ENCODE measurements at places on chromosomes 3 and 15.

GRCh38 chr3:98730886-98731537 lies 32.1 kb upstream of the ST3GAL6 start:
- DNase-seq: no peak

GRCh38 chr3:98855806-98856400 lies 45.6 kb downstream of the DCBLD2 start:
- no peak for DNase-seq

GRCh38 chr15:92003515-92004067 lies 150.1 kb downstream of the SLCO3A1 start:
- DNase-seq: no peak

DNA sequence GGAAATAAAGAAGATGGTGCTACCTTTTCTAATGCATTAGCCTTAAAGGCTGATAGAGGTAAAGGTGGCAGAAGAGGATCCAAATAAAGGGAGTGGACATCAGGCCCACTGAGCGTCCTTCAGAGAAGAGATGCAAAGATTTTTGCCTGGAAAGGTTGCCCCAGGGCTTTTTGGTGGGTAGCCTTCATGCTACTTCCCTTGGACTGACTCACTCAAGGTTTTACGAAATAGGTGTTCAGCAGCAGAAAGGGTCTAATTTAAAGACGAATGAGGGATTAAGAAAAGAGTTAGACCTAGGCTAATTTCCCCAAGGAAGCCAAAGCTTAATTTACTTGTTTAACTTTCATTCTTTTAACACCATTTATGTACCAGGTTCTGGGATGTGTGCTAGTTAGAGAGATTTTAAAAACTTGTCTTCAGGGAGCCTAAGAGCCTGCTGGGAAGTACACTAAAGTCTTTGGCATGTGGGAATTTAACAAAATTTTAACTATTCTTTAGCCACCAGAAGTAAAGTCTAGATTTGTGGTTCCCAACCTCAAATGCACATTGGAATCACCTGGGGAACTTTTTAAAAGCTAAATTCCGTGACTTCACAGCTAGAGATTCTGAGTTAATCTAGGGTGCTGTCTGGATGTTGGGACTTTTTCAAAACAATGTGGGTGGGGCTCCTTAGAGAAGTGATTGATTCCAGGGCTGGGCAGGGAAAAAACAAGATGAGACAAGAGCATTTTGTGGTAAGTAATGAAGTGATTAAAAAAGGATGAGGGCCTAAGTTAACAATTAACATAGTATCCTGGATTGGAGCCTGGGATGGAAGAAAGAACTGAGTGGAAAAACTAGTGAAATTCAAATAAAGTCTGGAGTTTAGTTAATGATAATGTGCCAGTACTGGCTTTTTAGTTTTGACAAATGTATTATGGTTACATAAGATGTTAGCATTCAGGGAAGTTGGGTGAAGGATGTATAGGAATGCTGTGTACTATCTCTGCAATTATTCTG lies 3.4 kb downstream of the IL20RB start:
- no peak for DNase-seq

GRCh38 chr3:17320266-17320665 lies 422.2 kb downstream of the TBC1D5 start:
- DNase-seq: no peak

- DNase-seq: no peak
These were observed 19.1 kb upstream of the RBP1 start for GRCh38 chr3:139558351-139559266.

GRCh38 chr3:69065318-69065964 lies 13.3 kb upstream of the TMF1 start:
- no peak for DNase-seq

GRCh38 chr15:47644722-47645121 lies 72.6 kb upstream of the SEMA6D start:
- no peak for DNase-seq

DNA sequence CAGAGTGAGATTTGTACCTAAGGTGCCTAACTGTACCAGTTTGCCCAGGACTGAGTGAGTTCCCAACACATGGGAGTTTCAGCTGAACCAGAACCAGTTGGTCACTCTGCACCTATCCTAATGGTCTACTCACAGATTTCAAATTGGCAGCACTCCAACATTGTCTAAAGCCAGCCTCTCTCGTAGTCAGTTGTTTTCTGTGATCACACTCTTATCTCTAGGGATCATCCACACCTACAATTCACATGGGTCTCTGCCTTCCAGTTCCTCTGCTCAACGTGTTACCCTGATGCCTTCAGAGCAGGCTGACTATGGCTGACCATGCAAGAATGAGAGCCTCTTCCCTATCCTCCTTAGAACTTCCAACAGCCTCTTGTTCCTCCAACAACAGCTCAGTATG lies 624.8 kb downstream of the NTRK3 start:
- no peak for DNase-seq

GRCh38 chr3:157101486-157101885 lies 58.5 kb downstream of the CCNL1 start:
- no peak for DNase-seq

DNA sequence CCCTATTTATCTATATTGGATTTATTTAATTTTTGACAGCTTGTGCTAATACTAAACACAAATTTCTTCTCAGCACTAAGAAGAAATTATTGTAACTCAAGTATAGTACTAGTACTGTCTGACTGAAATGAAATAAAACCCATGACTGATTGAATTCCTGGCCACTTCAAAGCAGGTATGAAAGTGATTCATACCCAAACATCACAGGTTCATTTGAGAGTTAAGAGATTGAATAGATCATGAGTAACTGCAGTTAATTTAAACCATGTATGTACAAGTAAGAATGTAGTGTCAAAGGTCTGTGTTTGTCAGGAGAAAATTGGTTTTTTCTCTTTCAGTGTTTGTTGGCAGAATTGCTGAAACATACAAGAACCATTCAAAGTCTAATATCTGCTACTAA lies 332.0 kb upstream of the GRM7 start:
- no peak for DNase-seq

DNA sequence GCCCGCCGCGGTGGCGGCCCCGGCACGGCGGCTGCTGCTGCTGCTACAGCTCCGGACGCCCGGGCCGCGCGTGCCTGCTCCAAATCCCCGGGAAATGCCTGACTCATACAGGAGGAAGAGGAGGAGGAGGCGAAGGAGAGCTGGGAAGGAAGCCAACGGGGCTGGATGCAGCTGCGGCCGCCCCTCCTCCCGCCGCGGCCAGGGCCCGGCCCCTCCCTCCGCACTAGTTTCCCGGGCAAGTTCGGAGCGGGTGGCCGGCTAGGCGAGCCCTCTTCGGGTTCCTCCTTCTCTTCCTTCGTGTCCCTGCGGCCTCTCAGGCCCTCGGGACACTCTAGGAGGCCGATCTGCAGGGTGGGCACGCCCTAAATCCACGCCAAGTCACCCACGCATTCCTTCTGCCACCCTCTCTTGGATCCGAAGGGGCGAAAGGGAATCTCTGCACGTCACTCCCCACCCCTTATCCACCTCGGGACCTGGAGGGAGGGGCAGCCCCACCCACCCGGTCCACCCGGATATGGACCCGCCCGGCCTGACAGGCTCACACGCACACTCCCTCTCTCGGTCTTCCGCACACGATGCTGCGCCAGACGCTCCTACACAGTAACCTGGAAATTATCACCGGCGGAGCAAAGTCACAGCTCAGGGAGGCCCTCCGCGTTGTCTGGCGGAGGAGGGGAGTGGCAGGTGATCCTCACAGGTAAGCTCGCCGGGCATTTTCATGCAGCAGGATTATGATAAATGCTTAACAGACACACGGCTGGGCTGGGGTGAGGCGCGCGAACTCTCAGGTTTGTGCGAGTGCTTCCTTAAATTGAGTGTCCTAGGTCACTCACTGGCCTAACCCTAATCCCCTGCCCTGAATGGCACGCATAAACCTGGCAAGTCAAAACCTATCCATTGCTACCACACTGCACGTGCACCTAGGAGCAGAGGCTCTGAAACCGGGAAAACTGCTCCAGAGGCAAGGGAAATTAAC lies at the start of the genes OSBPL10 and ZNF860:
Gene OSBPL10 (minus strand): TSS at position 57 of the 976 bp plus-strand sequence. CDS start 83 bp downstream, outside the sequence.
Gene ZNF860 (plus strand): TSS at position 545 of the 976 bp plus-strand sequence. CDS start 7,330 bp downstream, outside the sequence.
- no peak for DNase-seq

DNA sequence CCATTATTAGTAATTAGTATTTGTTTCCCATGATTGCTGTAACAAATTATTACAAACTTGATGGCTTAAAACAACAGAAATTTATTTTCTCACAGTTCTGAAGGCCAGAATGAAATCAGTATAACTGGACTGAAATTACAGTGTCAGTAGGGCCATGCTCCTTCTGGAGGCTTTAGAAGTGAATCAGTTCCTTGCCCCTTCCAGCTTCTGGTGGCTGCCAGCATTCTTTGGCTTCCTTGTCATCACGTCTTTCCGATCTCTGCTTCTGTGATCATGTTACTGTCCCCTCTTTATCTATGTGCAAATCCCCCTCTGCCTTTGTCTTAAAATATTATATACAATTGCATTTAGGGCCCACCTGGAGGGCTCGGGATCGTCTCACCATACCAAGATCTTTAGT lies 92.0 kb downstream of the FOXB1 start:
- DNase-seq: no peak

- DNase-seq: no peak
These were observed 201.1 kb upstream of the RGMA start for GRCh38 chr15:93289941-93290617.

DNA sequence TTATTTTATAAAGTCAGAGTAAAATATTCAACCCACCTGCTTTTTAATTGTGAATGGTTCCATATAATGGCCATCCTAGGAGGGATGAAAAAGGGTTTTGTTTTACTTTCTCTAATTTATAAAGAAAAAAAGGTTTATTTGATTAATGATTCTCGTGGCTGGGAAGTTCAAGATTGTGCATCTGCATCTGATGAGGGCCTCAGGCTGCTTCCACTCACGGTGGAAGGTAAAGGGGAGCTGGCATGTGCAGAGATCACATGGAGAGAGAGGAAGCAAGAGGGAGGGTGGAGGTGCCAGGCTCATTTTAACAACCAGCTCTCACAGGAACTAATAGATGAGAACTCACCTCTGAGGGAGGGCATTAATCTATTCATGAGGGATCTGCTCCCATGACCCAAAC lies 27.7 kb upstream of the TRA2B start:
- no peak for DNase-seq

DNA sequence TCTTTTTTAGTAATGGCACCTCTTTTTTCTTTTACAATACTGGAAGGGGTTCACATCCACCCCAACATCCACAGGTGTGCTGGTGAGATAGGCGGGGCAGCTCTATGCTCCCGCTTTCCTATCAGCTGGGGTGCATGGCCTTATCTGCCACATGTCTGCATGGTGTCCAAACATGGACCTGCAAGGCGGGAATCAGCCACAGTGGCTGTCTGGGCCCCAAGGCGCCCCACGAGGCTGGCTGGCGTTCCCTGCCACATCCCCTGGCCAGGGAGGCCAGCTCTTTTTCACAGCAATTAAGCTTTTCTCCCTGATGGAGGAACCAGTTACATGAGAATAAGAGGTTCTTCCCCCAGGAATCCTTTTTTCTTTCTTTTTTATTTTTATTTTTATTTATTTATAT lies 30.9 kb upstream of the GOLGA6L2 start:
- no peak for DNase-seq

- no peak for DNase-seq
These were observed 50.4 kb upstream of the MYZAP start for GRCh38 chr15:57541271-57541670.

- DNase-seq: no peak
These were observed 38.4 kb upstream of the MEIS2 start for GRCh38 chr15:37138591-37139215.

DNA sequence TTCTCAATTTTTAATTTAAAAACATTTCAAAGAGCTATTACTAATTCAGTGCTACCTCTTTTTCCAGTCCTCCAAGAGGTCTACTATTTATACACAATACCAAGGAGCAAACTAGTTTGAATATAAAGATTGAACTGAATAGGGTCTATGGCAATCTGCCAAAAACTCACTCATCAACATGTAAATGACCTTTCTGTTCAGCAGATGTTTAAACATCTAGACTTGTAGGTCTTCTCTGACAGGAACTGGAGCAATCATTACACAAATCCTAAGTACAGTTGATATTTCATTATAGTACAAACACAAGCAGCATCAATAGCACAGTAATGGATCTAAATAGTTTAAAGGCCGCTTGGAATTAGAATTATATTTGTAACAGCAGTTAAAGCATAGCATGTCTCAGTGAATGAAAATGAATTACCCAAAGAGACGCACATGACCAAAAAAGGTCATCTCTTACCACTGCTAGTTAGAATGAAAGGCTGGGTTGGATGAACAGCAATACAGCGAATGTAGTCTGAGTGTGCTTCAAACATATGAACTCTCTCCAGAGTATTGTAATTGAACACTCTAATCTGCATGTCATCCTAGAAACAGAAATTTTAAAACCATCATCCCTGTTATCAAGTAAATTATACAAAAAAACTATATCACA lies 10.7 kb downstream of the COPB2 start:
- DNase-seq: no peak

GRCh38 chr3:98681486-98681885 lies 81.7 kb upstream of the ST3GAL6 start:
- no peak for DNase-seq

DNA sequence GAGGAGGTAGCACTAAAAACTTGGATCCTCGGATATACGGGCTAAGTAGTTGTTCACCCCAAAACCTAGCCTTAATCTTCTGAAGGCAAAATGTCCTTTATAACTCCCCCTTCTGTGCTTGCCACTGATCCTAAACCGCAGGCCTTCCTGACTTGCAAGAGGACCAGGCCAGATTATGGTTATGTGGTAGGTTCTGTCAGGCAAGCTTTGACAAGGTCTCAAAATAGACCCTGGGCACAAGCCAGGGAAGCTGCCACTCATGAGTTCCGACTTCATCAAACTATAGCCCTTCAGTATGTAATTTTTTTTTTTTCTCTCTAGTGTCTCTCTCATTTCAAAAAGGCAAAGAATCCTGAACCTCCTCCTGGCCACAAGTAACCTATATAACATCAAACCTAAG lies 3.2 kb downstream of the LRRFIP2 start:
- no peak for DNase-seq

GRCh38 chr15:39416258-39416657 lies 164.6 kb upstream of the THBS1 start:
- no peak for DNase-seq

- DNase-seq: no peak
These were observed 161.0 kb downstream of the NAALADL2 start for GRCh38 chr3:175020101-175020500.

GRCh38 chr3:190003068-190003467 lies 117.6 kb downstream of the P3H2 start:
- no peak for DNase-seq

GRCh38 chr3:81837071-81837593 lies 75.7 kb upstream of the GBE1 start:
- no peak for DNase-seq

GRCh38 chr3:28334552-28334951 lies 14.0 kb upstream of the ZCWPW2 start:
- no peak for DNase-seq

DNA sequence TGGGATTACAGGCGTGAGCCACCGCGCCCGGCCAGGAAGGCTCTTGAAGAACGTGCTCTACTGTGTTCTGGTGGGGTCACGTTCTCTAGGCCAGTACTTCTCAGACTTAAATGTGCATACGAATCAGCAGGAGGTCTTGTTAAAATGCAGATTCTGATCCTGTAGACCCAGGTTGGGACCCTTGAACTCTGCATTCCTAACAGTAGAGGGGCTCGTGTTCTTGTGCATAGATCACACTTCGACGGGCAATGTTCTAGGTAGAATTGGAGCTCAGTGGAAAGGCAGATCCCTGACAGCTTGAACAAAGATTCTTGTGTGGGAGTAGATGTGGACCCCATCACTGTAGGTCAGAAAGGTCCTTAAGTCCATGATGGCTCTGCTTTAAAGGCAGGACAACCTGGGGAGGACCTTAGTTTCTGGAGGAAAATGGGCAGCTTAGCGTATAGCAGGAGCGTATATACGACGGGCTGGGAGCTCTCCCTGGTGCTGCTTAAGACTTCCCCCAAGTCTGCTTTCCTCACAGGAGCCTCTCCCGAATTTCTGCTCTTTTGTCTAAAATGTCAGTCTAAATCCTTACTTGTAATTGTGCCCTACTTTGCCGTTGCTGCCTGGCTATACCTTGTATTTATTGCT lies 16.9 kb upstream of the FAM81A start:
- DNase-seq: no peak

Data from stimulated activated CD8-positive, alpha-beta memory T cell treated with anti-CD3 and anti-CD28 coated beads, Interleukin-15, amount 100 ng/mL, for 4 hours (primary cell).